M059J (cell line): ENCODE measurements at places on chromosomes 2 and 18.
A peak's percentile ranks its signal among the peaks of the same experiment; 100 is the strongest.

- peak; percentile 43 for DNase-seq
These were observed 7.8 kb upstream of the GIGYF2 start for GRCh38 chr2:232689152-232689910.

DNA sequence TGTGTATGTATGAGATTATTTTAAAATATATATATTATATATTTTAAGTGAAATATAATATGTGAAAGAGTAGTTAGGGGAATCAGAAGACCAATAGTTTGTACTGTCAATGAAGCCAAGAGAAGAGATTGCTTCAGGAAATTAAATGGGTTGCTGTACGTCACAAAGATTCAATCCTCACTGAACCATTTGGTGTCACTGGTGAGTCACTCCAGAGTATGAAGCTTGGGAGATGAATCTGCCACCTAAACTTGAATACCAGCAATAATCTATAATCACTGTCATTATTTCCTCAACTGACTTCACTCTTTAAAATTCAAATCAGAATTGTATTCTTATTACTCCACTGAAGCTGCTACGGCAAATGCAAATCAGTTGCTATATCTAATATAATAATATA lies 41.9 kb upstream of the SCN9A start:
- DNase-seq: peak; percentile 58

DNA sequence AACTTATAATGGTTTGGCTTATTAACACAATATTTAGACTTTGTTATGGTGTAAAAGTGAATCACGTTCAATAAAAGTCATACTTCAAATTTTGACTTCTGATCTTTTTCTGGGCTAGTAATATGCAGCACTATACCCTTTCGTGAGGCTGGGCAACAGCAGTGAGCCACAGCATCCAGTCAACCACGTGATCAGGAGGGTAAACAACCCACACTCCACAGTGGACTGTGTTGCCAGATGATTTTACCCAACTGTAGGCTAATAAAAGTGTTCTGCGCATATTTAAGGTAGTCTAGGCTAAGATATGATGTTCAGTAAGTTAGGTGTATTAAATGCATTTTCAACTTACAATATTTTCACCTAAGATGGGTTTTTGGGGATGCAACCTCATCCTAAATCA lies 148.6 kb downstream of the ZNF385B start:
- no peak for DNase-seq

- DNase-seq: peak; percentile 9
These were observed 63.6 kb downstream of the COX7A2L start for GRCh38 chr2:42297322-42297936.

DNA sequence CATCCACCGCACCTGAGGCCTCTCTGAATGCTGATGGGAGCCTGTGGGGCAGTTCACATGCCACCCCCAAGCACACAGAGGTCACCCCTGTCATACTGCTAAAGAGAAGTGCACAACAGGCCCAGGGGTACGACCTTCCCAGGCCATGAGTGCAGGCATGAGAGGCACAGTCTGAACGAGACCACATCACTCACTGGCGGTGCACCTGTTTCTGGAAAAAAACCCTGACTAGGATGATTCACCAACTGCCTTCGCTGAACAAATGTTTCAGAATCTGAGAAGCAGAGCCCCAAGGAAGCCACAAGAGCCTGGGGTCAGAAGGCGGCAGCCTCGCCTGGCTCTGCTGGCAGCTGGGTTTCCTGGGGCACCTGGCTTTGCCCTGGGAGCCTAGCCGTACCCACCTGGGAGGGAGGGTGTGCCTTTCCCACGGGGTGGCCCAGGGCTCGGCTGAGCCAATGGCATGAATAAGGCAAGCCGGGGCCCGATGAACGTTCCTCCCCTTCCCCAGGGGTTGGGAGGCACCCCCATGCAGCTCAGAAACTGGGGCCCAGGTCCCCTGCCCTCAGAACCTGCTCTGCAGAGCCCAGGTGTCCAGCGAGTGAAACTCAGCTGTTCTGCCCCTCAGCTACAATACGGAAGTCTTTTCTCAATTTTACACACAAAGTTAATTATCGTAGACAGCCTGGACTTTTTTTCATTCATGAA lies 73.8 kb downstream of the HDAC4 start:
- peak; percentile 57 for DNase-seq

DNA sequence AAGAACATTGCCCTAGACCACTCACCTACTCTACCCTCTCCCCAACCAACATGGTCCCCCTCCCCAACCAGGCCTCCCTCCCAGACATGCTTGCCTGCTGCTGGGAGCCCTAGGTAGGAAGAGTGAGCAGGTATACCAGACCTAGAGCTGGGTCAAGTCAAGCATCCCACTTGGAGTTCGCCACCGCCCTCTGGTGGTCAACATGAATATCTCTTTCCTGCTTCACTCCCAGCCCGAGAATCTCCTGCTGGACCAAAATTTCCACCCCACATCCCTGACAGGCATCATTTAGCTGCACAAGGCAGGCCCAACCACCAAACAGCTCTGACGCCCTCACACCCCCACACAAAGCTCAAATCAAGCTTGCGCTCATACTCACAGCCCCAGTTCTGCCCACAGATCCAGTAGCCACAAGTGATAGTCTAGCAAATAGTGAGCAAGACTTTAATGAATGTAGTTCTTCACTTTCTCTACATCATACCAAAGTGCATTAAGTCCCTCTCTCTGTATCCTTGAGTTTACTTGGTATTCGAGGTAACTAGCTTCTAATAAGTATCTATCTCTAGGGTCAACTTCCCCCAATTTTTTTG lies 116.0 kb downstream of the TNS1 start:
- DNase-seq: peak; percentile 65

DNA sequence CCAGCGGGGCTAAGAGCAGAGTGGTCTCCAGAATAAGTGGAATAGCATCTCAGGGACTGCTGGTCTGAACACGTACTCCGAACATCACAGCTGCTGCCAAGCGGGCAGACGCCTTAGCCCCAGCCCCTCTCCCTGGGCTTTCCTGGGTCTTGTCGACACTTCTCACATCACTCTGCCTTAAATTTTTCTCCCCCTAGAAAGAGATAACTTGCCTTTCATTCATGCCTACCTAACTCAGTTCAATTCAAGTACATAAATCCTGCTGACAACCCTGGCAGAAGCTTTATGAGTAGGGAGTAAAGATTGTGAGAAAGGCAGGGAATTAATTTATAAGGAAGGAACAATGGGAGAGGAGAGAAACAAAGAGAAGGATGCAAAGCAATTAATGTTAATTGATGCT lies 202.9 kb upstream of the TNP1 start:
- no peak for DNase-seq
